ENCODE measurements at places on chromosomes 13 and 19. TPM values are rescaled to one million over a fixed set of nuclear protein-coding genes. Genes with fewer than 3 reads are reported as not detected.

- no peak overlapping the region for H3K4me3 ChIP-seq
- H3K36me3 ChIP-seq, result no peaks in the 10 kb centered on the region
Measured at GRCh38 chr13:44120849-44121755, 241.4 kb downstream of the LACC1 start.

DNA sequence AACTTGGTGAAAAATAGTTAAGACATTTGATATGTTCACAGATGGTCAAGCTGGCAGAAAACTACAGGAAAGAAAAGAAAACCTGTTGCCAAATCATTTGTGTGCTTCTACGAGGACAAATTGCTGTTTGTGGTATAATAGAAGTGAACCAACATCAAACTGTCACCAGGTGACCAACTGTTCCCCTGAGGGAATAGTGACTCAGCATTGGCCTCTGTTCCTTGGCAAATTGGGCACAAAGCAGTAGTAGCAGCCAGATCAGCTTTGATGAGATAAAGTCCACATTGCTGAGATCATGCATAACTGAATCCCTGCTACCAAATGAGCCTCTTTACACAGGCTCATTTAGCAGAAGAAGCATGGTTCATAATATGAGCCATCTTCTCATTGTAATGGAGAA is 103.5 kb downstream of the POSTN start:
- peaks cover 11% of the 10 kb centered on the region for H3K4me1 ChIP-seq
- H3K27me3 ChIP-seq, result no peaks in the 10 kb centered on the region
- DNase-seq, result no peak
- no peak overlapping the region for H3K4me3 ChIP-seq
- no peaks in the 10 kb centered on the region for H3K36me3 ChIP-seq
- H3K27ac ChIP-seq, result no peak overlapping the region

DNA sequence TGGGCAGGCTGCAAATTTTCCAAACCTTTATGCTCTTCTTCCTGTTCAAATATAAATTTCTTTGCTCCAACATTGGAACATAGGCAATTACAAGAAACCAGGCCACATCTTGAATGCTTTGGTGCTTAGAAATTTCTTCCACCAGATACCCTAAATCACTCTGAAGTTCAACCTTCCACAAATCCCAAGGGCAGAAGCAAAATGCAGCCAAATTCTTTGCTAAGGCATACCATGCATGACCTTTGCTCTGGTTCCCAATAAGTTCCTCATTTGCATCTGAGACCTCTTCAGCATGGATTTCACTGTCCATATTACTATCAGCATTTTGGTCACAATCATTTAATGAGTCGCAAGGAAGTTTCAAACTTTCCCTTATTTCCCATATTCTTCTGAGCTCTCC is 130.9 kb downstream of the DIAPH3 start:
- H3K27me3 ChIP-seq, result no peaks in the 10 kb centered on the region
- H3K27ac ChIP-seq, result no peak overlapping the region
- no peaks in the 10 kb centered on the region for H3K36me3 ChIP-seq
- no peak overlapping the region for H3K4me3 ChIP-seq

GRCh38 chr19:51000981-51001380 is 423 bp downstream of the KLK8 start:
- no peak overlapping the region for H3K4me3 ChIP-seq
- no peak overlapping the region for H3K27ac ChIP-seq
- no peaks in the 10 kb centered on the region for H3K36me3 ChIP-seq
- DNase-seq, result no peak
- no peaks in the 10 kb centered on the region for H3K4me1 ChIP-seq
- H3K27me3 ChIP-seq, result peaks cover 90% of the 10 kb centered on the region

- H3K4me3 ChIP-seq, result no peak overlapping the region
- H3K4me1 ChIP-seq, result peaks cover 26% of the 10 kb centered on the region
- DNase-seq, result no peak
- H3K27me3 ChIP-seq, result no peaks in the 10 kb centered on the region
Measured at GRCh38 chr13:48624016-48624415, 29.7 kb upstream of the CYSLTR2 start.

DNA sequence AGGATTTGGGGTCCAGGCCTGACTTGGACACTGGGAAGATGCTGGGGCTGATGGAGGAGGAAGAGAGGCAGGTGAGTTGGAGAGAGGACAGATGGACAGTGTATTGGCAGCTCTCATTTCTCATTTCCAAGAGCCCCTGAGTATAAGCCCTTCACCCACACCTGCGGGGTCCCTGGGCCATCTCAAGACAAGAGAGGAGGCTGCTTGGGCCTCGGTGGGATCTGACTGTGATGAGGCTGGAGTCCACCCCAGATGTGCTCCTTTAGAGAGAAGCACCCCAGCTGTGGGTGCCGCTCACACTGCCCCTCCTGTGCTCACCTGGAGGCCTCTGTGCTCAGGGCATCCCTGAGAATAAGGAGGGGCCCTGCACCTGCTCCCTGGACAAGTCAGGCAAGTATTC is 3.7 kb downstream of the LILRA2 start:
- H3K4me3 ChIP-seq, result no peak overlapping the region
- H3K27ac ChIP-seq, result no peak overlapping the region
- no peaks in the 10 kb centered on the region for H3K36me3 ChIP-seq
- no peak for DNase-seq
- no peaks in the 10 kb centered on the region for H3K4me1 ChIP-seq

GRCh38 chr19:5966215-5966614 is 11.7 kb downstream of the RANBP3 start:
- no peaks in the 10 kb centered on the region for H3K27me3 ChIP-seq
- no peak for DNase-seq
- H3K4me1 ChIP-seq, result peaks cover 98% of the 10 kb centered on the region
- H3K27ac ChIP-seq, result peak overlapping the region; percentile 68

DNA sequence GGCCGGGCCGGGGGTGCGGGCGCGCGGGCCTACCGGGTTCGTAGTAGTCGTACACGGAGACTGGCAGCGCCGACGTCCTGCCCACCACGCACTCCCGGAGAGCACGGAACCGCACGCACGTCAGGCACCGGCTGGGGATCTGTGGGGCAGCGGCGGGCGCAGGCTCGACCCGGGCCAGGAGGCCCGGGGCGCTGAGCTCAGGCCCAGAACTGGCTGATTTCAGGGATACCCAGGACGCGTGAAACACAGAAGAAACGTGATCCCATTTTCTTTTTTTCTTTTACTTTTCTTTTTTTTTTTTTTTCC is 9.0 kb downstream of the F2RL3 start:
- H3K4me1 ChIP-seq, result peaks cover 37% of the 10 kb centered on the region
- peak overlapping the region; percentile 78 for H3K27ac ChIP-seq
- no peak for DNase-seq
- peak overlapping the region; percentile 71 for H3K4me3 ChIP-seq
- H3K36me3 ChIP-seq, result no peaks in the 10 kb centered on the region

- no peaks in the 10 kb centered on the region for H3K4me1 ChIP-seq
- H3K36me3 ChIP-seq, result no peaks in the 10 kb centered on the region
- no peak overlapping the region for H3K4me3 ChIP-seq
- DNase-seq, result no peak
- H3K27me3 ChIP-seq, result no peaks in the 10 kb centered on the region
- no peak overlapping the region for H3K27ac ChIP-seq
Measured at GRCh38 chr13:59690857-59691500, 472.7 kb downstream of the DIAPH3 start.

DNA sequence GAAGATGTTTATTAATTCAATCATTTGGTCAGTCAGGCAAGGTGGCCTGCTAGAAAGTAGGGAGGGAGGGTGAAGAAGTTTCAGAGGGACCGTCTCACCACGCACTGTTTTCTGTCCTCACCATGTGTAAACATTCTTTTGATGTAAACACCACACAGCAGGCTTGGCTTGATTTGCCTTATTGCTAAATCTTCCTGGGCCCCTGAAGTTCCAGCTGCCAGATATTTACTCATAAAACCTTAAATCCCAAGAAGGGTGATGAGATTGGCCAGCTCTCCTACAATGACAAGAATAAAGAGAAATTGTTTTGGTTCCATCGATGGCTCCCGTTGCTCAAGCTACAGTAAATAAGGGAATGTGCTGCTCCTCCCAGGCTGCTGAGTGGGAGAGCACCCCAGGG is 198.2 kb upstream of the TMTC4 start:
- no peaks in the 10 kb centered on the region for H3K36me3 ChIP-seq
- H3K4me1 ChIP-seq, result no peaks in the 10 kb centered on the region
- H3K27me3 ChIP-seq, result no peaks in the 10 kb centered on the region
- no peak for DNase-seq
- H3K27ac ChIP-seq, result no peak overlapping the region
- no peak overlapping the region for H3K4me3 ChIP-seq

GRCh38 chr13:102968572-102969228 is 97.5 kb downstream of the SLC10A2 start:
- no peaks in the 10 kb centered on the region for H3K4me1 ChIP-seq
- no peaks in the 10 kb centered on the region for H3K36me3 ChIP-seq
- DNase-seq, result no peak

DNA sequence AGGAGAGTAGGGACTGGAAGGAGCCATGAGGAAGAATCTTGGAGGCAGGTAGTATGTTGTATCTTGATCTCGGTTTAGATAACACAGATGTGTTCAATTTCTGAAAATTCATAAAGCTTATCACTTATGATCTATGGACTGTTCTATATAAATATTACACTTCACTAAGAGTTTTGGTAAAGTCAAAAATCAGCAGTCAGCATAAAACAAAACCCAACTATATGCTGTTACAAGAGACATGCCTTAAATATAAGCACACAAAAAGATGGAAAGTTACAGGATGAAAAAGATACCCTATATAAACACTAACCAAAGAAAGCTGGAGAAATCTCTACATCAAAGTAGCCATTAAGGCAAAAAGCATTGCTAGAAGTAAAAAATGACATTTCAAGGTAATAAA is 4.5 kb upstream of the KASH5 start:
- no peak overlapping the region for H3K4me3 ChIP-seq
- no peak overlapping the region for H3K27ac ChIP-seq
- H3K27me3 ChIP-seq, result peaks cover 62% of the 10 kb centered on the region

GRCh38 chr19:5893296-5893903 is 10.2 kb downstream of the NDUFA11 start:
- H3K4me1 ChIP-seq, result peaks cover 44% of the 10 kb centered on the region
- H3K36me3 ChIP-seq, result peaks cover 28% of the 10 kb centered on the region
- peak overlapping the region; percentile 77 for H3K27ac ChIP-seq
- H3K4me3 ChIP-seq, result no peak overlapping the region

GRCh38 chr19:7654401-7654800 is 14.4 kb upstream of the RETN start:
- H3K27me3 ChIP-seq, result peaks cover 19% of the 10 kb centered on the region
- no peak overlapping the region for H3K4me3 ChIP-seq
- peaks cover 4% of the 10 kb centered on the region for H3K4me1 ChIP-seq

GRCh38 chr19:13621413-13621812 is 115.1 kb upstream of the CACNA1A start:
- H3K27me3 ChIP-seq, result peaks cover 86% of the 10 kb centered on the region
- no peak for DNase-seq
- H3K27ac ChIP-seq, result no peak overlapping the region
- no peak overlapping the region for H3K4me3 ChIP-seq
- H3K36me3 ChIP-seq, result no peaks in the 10 kb centered on the region

- no peaks in the 10 kb centered on the region for H3K27me3 ChIP-seq
- H3K4me1 ChIP-seq, result peaks cover 100% of the 10 kb centered on the region
- DNase-seq, result no peak
- peak overlapping the region; percentile 84 for H3K27ac ChIP-seq
Measured at GRCh38 chr19:5953680-5954213, 24.2 kb downstream of the RANBP3 start.

The ACP7 gene
- total RNA-seq, result not detected

The IGFL4 gene
- not detected for total RNA-seq

The CEACAM8 gene
- total RNA-seq, result not detected

The VAV1 gene
- 1.8 TPM for total RNA-seq

The TDRD3 gene
- total RNA-seq, result 46.6 TPM

The PODNL1 gene
- total RNA-seq, result 1.9 TPM

The GNA15 gene
- 1.2 TPM for total RNA-seq

All from left ventricle myocardium inferior (tissue), 1 donor.